ENCODE measurements at places on chromosomes 4 and X.
A peak's percentile ranks its signal among the peaks of the same experiment; 100 is the strongest.

- peak; percentile 41 for DNase-seq
Observed at GRCh38 chrX:48683411-48683982, at the start of gene WAS. WAS (plus strand) TSS chrX:48683799; CDS start chrX:48683854, 55 bp downstream.

- no peak for DNase-seq
Observed at GRCh38 chr4:65344278-65344825, 325.9 kb downstream of the EPHA5 start.

DNA sequence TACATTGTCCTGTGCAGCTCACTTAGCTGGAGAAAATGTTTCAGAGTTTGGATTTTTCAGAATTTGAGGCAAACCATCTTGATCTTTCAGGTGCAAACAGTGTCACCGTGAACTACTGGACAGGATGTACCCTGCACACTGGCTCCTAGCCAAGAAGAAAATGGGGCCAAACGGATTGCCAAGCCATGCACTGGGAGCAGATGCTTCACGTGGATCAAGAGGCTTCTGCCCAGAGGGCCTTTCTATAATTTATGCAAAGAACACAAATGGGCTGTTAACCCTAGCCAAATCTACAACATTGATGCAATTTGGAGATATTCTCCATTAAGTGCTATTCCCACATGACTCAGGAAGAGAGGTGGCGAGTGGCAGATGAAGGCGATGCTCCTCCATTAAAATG is 46.9 kb upstream of the ATP8A1 start:
- DNase-seq, result no peak

DNA sequence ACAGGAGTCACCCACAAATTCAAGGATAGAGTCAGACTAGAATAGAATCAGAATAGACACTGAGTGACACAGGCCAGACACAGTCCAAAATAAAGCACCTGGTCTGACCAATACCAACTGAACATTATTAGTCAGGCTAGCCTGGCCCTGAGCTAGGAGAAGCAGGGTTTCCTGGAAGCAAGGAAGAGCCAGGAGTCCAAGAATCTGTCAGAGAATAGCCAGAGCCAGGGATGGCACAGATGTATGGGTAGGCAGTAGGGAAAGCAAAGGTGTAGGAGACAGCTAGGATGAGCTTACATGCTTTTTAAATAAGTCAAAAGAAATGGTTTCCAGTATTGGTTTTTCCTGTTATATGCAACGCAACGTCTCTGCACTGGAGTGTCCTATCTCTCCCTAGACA is 3.7 kb downstream of the BTC start:
- no peak for DNase-seq

GRCh38 chr4:181289198-181289597 is 954.0 kb upstream of the TENM3 start:
- no peak for DNase-seq

DNA sequence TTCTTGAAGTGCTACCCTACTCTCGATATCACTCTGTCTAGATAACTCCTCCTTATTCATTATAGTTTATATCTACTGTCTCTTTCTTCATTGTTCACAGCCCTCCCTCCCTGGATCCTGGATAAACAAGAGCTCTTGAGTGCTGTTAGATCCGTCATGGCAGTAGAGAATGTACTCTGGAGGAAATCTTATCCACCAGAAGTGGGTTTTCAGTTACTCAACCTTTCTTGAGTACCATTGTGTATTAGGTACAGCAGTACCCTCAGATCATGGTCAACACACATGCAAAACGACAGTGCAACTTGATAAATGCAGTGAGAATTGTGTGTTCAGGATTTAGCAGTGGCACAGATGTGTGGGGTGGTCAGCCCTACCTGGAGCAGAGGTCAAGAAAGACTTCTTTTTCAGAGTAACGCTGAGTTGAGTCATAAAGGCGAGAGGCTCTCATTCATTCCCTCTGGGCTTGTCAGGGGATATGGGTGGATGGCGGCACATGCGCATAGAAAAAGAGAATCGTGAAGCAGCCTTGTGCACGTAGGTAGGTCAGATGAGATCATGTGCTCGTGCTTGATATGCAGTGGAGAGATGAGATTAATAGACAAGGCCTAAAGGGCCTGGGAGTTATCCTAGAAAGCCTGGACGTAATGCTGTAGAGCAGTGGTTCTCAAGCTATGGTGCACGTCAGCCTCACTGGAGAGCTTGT is 89.5 kb downstream of the SNX25 start:
- DNase-seq, result no peak

DNA sequence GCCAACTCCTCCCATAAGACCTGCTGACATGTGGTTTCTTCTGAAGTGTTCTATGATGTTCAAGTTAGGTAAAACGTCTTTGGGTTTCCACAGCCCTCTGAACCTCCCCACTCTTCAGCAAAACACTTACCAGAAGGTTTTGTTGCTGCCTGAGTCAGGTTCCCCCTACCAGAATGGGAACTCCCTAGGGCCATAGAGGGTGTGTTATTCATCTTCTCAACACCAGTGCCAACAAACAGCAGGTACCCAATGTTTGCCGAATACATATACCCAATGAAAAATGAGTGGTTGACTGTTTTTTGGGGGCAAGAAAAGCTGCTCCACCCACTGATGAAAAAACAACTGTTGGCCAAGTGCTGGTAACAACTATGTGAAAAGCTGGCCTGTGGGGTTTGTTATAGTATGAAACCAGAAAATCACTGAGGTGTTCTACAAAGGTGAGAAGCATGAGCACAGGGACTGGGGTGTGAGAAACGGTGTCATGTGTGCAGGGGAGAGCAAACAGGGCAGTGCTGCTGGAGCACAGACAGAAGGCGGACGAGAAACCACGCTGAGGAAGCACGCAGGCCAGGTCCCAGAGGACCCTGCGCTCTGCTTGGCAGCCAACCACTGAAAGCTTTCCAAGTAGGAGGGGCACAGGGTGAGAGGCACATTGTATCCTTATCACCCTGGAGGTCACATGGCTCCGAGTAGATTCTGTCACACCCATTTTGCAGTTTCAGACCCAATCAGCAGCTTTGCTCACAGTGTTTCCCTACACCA is 28.8 kb downstream of the ATP8A1 start:
- peak; percentile 47 for DNase-seq

DNA sequence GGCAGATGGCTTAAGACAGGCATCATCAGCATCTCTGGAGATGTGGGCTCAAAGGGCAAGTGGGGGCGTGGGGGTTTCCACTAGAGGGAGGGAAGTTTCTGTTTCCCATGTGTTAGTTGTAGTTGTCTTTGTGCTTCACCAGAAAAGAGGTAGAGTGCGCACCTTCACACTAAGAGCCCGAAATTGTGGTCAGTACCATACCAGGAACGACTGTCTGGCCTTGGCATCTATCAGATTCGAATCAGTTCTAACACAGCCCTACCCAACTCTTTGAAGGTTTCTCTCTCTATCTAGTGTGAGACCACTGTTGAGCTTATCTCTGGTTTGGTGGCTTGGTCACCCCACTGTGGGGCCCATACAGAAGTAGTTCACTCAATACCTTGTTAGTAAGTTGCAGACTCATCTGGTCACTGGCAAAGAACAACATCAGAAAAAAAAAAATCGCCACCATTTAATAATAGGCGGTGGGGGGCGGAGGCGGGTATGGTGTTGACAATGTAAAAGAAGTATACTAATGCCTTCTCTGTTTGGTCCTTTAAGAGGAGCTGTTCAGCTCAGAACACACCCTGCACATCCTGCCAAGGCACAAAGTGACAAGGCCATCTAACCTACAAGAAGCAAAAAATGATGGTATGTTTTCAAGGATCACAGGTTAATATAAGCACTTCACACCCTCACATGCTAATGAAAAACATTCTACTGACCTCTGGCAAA is 71.1 kb downstream of the NYX start:
- DNase-seq, result no peak

DNA sequence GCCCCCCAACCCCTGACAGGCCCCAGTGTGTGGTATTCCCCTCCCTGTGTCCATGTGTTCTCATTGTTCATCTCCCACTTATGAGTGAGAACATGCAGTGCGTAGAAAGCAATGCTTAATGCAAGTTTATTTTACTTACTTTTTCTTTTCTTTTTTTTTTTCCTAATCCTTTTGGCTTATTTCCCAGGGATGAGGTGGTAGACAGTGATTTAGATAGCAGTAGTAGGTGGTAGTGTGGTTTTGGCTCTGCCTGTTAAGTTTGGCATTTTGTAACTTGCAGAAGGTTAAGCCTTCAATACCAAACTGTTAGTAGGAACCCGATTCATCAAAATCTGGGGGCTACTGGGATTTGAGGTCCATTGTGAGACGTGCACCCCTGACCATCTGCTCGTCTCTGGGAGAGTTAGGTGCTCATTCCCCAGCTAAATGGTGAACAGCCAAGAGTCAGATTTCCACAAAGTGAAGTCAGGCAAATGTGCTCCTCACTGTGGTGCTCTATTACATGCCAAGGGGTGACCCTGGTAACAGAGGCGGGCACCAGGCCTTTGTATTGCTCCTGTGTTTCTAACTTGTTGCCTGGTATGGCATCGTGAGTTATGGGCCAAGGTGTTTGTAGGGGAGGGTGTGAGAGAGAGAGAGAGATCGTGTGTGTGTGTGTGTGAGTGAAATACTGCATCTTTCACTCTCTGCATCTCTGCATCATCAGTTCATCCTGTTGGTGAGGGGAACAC is 70.3 kb downstream of the PHOX2B start:
- DNase-seq, result no peak
